ENCODE measurements at places on chromosomes 4 and X.

DNA sequence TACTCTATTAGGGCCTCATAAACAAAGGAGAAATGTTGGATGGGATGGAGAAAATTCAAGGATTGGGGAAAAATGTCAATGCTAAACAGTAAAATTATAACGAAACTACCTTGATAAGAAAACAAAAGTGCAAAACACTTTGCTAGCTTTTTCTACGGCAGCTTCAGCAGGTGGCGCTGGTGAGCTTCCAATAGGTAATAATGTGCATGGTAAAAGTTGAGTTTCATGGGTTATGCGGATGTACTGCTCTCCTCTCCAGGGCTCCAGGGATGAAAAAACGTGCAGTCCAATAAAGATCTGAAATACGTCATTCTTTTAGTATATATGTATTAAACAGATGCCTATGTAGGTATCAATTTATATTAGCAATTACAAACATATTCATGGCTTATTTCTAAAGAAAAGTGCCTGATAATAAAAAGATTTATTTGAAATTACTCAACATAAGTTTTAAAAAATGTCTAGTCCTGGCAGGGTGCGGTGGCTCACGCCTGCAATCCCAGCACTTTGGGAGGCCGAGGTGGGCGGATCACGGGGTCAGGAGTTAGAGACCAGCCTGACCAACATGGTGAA lies 239.6 kb downstream of the GRXCR1 start:
- peak; percentile 6 for DNase-seq

GRCh38 chrX:142977128-142977914 lies 48.4 kb upstream of the SPANXN4 start:
- DNase-seq: no peak

DNA sequence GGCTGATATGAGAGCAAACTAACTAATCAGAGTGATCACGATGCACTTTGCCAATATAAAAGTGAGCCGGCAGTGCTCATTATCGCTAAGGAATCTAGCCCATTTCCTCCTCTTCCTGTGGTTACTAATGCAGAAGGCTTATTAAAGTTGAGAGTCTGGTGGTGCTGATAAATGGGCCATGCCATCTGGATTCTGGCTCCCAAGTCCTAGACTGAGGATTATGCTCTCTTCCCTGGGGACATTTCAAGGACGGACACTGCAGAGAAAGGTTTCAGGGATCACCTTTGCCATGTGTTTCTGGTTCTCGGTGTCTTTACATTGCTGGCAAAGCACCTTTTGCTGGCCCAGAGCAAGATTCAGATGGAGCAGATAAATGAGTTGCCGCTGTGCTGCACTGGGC lies 85.3 kb downstream of the RTL5 start:
- DNase-seq: no peak

- DNase-seq: no peak
Observed at GRCh38 chr4:128332081-128332480, 44.5 kb upstream of the PGRMC2 start.

DNA sequence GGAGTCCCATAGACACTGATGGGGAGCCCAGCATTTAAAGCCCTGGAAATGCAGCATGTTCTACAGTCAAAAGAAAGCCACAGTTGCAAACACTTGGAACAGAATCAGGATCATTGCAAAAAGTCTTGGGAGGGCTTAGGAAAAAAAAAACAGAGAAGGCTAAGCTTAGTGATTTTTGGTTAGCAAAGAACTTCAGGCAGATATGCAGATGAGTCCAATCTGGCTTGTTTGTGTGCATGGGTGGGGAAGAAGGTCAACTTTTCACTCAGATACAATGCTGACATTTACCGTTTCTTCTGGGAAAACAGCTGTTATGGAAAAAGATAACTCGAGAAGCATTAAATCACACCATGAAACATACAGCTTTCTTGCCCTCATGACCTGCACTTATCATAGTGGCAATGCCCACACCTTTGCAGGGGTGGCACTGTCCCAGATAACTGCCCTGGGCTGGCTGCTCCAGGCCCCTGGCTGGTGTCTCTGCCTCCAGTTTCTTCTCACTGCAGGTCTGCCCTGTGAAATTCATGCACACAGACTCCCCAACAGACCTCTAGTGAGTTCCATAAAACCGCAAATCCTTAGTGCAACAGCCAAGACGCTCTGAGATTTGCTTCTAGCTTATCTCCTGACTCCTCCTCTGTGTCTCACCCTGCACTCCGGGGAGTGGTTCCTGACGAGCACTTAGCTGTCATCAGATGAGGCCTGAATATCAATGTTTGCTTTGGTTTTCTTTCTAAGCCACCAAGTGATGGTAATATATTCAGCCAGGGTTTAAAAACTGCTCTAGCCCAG lies 99.2 kb downstream of the DRD5 start:
- DNase-seq: no peak

DNA sequence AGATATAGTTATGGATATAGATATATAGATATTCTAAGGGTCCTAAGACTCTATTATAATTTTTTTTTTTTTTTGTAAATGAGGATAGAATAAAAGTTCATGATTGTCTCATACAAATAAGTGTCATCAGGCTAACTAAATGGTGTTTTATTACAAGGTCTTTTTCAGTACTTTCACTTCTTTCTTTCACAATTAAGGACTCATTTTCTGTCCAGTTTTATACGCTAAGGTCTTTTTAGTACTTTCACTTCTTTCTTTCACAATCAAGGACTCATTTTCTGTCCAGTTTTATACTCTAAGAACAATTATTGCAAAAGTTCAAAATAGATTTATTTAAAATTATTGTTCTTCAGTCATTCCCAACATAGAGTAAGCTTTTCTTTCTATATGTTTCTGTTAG lies 32.7 kb downstream of the RUFY3 start:
- DNase-seq: no peak

DNA sequence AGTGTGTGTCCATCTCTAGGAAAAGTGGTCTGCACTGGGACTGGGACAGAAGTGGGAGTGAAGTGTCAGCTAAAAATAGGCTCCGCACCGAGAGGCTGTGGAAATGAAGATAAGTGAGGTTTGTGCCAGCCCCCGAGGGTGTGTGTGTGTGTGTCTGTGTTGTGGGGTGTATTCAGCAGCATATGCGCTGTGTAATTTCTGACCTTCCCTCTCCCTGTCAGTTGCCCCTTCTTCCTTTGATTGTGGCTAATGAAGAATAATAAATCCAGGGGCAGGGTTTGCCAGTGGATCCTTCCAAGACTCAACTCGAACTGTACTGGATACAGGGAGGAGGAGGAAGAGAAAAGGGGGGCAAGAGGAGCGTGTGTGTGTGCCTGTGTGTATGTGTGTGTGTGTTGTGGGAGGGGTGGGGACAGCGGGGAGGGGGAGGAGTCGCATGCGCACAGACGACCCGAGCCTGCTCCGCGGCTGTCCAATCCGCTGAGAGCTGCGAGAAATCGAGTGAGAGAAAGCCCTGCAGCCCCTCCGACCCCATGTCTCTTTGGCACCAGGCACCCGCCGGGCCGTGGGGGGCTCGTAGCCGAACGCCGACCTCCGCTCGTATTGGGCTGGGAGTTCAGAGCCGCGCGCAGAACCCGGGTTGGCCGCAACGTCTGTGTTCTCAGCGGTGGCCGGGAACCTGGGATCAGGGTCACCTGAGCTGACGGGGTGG lies 916 bp upstream of the POU4F2 start:
- no peak for DNase-seq

DNA sequence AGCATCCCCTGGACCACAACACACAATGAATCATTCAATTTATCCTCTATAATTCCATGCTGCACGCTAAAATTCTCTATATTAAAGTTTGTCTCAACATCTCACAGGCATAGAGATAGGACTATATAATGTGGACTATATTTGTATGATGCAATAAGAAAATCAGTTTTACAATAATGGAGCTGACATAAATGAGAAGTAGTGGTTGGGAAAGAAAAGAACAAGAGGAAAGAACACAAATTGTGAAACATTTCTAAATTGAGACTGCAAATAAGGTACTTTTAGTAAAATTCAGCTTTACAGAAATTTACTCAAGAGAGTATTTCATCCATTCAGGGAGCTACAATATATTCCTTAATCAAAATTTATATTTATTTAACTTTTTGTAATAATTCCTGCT lies 120.4 kb downstream of the ARAP2 start:
- no peak for DNase-seq

- DNase-seq: no peak
Observed at GRCh38 chr4:39631700-39632079, 7.0 kb downstream of the SMIM14 start.

DNA sequence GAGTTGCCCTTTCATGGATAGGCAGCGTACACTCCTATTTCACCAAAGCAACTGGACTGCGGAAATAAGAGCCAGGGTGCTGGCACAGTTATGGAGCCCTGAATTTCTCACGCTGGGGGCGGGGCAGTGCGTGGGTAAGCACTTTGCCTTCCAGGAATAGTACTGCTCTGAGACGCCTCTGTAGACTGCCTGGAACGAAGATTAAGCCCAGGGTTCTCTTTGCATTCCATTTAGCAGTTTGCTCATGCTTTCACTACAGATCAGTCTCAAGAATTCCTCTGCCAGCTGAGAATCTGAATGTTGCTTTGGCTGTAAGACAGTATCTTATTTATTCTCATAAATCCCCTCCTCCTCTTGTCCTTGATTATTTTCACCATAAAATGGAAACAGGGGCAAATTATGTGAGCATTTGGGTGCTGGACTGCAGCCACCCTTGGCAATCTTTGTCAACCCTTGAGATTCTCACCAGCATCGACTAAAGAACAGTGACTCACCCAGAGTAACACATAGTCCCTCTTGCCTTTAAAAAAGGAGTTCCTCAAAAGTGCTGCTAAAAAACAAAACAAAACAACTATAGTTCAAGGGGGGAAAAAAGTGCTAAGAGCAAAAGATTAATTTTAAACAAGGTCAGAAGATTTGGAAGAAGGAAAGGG lies 88.9 kb upstream of the CITED1 start:
- DNase-seq: peak; percentile 9

GRCh38 chrX:18931972-18932371 lies 51.9 kb downstream of the PHKA2 start:
- no peak for DNase-seq

- DNase-seq: no peak
Observed at GRCh38 chrX:105307762-105308161, 87.3 kb upstream of the TEX13A start.

DNA sequence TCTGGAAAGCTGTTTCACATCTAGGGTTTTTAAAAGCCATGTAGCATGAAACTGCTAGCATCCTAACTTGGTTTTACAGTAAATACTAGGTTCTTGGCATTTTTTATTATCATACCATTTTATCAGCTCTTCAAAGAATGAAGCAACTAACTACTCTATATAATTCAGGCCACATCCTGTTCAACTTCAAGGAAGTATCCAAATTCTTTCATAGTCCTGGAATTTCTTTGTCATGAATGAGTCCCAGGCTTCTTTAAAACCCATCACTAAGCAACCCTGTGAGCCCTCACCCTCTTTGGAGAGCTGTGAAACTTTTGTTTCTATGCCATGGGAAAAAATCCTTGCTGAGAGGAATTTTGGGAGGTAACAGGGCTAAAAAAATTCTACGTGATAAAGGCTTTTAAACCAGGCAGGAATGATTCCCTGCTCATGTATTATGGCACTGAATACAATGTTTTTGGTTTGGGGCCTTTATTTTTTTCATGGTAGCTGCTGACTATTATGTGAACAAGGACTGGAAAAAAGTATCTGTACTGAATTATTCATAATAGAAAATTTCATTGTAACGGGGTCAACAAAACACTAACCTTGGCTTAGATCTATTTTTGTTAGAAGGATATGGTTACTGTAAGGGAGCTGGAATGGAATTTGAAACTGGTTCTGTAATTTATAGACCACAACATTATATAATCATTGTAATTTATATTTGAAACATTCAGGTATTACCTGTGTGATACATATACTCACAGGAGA lies 164.9 kb downstream of the DCTD start:
- DNase-seq: no peak

- DNase-seq: no peak
Observed at GRCh38 chr4:14920237-14920636, 82.0 kb upstream of the CPEB2 start.

DNA sequence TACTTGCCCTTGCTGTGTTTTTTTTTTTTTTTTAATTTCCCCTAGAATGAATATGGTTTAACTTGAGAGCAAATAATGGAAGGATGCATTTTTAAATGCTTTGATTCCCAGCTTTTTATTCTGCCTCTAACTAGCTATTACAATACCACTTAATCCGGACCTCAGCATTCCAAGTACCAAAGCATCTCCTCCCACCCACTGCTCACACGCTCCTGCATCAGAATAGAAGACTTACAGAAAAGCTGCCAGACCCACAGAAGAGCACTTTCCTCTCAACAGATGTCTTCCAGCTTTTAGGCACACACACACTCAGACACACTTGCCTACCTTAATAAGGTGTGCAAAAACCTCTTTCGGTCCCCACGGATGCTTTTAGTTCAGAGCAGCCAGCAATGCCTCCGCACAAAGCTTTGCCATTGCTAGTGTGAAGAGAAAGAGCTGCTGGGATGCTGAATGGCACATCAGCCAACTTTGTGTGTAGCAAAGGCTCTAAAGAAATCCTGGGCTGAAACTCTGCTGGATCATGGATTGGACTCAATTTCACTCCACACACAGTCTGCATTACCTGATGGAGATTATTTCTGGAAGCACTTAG lies 1056.2 kb downstream of the DMD start:
- no peak for DNase-seq

DNA sequence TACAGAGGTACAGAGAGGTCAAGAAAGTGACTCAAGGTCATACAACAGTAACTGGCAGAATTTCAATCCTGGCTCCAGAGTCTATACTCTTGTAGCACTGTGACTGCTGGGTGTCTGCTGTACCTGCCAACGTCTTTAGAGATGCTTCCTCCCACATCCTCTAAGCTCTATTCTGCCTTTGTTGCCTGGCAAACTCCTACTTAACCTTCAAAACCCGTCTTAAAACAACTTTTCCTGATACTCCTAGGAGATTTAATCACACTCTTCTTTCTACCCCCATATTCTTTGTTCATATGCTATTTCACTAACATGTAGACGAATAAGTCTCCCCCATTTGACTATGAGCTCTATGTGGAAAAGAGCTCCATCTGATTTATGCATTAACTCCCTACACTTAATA lies 16.8 kb downstream of the APBB2 start:
- no peak for DNase-seq

DNA sequence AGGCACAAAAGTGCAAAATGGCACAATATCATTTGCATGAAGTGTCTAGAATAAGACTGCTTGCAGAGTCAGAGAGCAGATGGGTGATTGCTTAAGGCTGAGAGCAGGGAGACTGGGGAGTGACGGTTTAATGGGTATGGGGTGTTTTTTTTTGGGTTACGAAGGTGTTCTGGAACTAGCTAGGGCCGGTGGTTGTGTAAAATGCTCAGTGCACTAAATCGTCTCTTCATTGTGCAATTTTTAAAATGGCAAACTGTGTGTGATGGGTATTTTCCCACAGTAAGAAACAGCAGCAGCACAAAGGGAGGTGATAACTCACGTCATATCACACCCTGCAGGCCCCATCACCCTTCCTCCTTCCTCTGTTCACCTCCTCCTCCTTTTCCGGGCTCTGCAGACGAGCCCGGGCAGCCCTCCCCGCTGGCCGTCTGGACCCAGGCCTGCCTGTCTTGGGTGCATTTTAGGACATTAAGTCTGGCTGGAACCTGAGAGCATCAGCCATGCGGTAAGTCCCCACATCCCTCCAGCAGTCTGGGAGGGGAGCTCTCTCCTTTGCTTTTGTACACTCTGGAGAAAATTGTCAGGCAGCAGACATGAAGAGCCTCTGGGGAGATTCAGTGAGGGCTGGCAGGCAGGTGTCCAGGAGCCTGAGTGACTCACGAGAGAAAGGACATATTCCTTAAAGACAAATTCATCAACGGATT lies 42.7 kb downstream of the ASMT start:
- peak; percentile 92 for DNase-seq

GRCh38 chr4:182831376-182831775 lies 85.8 kb downstream of the DCTD start:
- DNase-seq: no peak

- no peak for DNase-seq
Observed at GRCh38 chr4:6008092-6008551, 10.1 kb downstream of the C4orf50 start.

- no peak for DNase-seq
Observed at GRCh38 chr4:144575181-144575580, 70.8 kb upstream of the HHIP start.

All from GF-D8 (cell line).